ENCODE measurements at places on chromosomes 7 and 10.

- DNase-seq: no peak
These were observed 49.1 kb upstream of the FOXK1 start for GRCh38 chr7:4633012-4633411.

GRCh38 chr10:71272056-71272771 is 46.8 kb upstream of the SLC29A3 start:
- no peak for DNase-seq

- DNase-seq: no peak
These were observed 211.5 kb downstream of the GPAM start for GRCh38 chr10:111972109-111972508.

GRCh38 chr7:28957064-28957750 is 923 bp downstream of the TRIL start:
- DNase-seq: no peak

DNA sequence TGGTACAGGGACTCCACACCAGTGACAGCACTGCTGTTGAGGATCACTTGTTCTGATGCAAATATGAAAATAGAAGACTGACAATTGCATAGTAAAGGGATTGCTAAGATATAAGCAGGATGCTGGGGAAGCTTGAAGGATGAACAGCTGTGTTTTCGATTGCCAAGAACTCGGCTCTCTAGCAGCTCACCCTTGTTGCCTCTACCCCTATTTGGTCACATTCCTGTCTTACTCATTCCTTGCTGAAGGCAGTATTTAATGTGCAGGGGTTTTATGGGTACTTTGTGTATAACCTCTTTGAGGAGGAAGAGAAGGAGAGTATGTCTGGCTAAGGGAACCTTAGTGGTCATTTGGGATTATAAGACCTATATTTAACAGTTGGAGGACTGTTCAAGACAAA is 218.8 kb downstream of the AUTS2 start:
- DNase-seq: no peak

GRCh38 chr10:69568472-69569395 is 4.5 kb downstream of the NEUROG3 start:
- DNase-seq: no peak

- no peak for DNase-seq
These were observed 115.2 kb downstream of the TCERG1L start for GRCh38 chr10:131196176-131196885.

DNA sequence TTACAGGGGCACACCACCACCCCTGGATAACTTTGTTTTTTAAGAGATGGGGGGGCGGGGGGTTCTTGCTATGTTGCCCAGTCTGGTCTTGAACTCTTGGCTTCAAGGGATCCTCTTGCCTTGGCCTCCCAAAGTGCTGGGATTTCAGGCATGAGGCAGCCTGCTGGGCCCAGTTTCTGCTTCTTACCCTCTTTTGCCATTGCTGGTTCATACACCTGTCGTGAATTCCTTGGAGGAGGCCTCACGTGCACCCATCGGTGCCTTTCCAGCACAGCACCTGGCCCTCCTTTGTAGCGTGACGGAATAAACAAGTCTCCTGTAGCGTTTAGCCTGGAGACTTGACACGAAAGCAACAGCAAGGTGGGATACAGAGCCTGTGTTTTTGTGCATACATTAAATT is 75.5 kb downstream of the CARD11 start:
- no peak for DNase-seq

DNA sequence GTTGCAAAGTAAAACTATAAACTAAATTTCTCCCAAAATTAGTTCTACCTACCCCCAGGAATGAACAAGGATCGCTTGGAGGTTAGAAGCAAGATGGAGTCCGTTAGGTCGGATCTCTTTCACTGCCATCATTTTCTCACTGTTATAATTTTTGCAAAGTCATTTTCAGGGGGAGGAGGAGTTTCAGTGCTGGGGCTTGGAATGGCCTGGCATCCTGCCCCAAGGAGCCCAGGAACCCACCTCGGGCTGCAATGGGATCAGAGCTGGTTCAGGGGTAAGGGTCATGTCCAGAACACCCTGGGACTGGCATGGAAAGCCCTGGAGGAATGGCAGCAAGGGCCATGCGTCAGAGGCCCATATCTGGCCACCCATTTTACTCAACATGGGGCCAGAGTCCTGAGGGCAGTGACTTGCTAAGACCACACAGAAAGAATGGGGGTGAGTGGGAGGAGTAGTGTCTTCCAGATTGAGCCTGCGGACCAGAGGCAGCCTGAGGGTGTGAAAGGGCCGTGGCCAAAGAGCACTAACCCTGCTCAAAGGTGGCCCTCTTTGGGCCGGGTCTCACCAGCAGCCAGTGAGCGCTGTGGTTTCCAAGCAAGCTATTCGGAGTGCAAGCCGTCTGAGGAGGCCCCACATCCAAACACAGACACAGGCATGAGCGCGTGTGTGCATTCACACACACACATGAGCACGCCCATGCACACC is 31.8 kb downstream of the GPRIN2 start:
- no peak for DNase-seq

DNA sequence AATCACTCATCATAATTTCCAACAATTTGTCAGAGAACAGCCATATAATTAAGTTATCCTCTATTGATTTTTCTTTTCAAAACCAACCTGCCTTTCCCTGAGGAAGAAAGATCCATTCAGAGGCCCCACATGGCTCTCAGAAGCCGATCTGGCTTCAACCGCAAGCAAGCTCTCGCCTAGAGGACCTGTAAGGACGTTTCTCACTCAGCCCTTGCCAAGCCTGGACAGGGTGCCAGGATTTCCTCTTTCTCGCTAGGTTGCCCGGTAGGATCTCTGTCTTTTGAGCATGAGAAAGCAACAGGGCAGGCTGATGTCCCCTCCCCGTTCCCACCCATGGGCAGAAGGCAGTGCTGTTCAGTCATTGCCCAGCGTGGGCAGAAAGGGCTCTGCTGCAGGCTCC is 13.0 kb downstream of the AIFM2 start:
- DNase-seq: no peak

DNA sequence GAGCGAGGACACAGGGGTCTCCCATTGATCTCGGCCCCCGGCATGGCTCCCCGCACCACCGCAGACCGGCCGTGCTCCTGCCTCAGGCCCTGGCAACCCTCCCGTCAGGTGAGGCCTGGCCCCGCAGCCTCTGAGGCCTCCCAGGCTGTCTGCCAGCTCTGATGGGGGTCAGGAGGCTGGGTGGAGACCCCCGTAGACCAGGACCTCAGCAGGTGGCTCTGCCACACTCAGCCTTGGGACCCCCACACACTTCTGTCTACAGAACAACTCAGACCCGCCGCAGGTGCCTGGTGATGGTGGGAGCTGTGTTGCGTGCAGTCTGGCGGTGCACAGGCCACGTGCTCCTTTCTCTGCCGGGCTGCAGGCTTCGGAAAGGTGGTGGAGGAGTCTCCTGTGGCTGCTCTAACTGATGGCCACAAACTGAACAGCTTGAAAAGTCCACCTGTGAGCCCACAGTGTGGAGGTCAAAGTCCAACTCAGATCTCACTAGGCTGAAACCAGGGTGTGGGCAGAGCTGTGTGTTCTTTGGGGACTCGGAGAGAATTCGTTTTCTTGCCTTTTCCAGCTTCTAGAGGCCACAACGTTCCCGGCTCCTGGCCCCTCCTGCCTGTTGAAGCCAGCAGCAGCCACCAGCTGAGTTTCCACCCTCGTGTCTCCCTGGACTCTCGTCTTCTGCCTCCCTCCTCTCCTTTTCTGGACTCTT is 62.5 kb downstream of the PWWP2B start:
- no peak for DNase-seq

- peak; percentile 20 for DNase-seq
These were observed 5.6 kb downstream of the CCSER2 start for GRCh38 chr10:84333864-84334451.

- no peak for DNase-seq
These were observed 171.1 kb upstream of the FZD8 start for GRCh38 chr10:35813219-35813618.

DNA sequence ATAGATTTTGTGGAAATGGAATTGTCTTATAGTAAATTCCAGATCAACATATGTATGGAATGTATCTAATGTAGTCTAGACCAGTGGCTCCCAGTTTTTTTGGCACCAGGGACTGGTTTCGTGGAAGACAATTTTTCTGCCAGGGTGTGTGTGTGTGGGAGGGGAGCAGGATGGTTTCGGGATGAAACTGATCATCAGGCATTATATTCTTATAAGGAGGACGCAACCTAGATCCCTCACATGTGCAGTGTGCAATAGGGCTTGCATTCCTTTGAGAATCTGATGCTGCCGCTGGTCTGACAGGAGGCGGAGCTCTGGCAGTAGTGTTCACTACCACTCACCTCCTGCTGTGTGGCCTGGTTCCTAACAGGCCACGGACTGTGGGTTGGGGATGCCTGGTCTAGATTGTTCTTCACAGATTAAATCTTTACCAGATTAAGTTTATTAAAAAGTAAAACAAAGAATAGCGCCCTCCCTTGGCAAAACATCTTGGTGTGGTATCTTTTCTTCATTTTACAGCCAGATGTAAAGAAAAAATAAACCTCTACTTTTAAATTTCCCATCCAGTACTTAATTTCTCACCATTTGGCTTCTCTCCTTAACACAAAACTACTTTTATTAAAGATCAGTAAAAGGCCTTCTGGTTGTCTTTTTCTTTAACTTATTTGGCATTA is 48.4 kb downstream of the SEPTIN7 start:
- DNase-seq: no peak

- DNase-seq: peak; percentile 29
These were observed 747 bp downstream of the GDI2 start for GRCh38 chr10:5812283-5813090.

- no peak for DNase-seq
These were observed 76.6 kb downstream of the GRM3 start for GRCh38 chr7:86720306-86720705.

DNA sequence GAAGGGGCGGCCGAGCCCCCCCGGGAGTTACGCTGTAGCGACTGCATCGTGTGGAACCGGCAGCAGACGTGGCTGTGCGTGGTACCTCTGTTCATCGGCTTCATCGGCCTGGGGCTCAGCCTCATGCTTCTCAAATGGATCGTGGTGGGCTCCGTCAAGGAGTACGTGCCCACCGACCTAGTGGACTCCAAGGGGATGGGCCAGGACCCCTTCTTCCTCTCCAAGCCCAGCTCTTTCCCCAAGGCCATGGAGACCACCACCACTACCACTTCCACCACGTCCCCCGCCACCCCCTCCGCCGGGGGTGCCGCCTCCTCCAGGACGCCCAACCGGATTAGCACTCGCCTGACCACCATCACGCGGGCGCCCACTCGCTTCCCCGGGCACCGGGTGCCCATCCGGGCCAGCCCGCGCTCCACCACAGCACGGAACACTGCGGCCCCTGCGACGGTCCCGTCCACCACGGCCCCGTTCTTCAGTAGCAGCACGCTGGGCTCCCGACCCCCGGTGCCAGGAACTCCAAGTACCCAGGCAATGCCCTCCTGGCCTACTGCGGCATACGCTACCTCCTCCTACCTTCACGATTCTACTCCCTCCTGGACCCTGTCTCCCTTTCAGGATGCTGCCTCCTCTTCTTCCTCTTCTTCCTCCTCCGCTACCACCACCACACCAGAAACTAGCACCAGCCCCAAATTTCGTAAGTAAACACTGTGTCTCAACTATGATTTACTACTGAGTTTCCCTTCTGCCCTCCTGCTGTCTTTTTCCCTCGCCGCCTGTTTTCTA is 666 bp downstream of the NRG3 start:
- no peak for DNase-seq

DNA sequence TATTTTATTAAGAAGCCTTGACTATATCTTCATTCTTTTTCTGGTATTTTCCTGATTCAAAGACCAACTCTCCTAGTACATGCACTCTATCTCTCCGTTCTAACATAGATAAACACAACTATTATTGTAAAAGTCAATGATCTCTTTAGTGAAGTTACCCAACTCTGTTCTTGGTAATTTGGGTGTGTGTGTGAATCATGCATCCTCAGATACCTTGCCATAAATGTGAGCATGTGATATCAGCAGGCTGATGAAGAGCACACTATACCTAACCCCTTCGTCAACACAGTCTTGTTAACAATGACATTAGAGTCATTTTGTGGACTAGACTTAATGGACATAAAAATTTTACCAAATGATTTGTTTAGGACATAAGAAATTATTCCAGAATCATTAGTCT is 1122.1 kb downstream of the XPNPEP1 start:
- no peak for DNase-seq

DNA sequence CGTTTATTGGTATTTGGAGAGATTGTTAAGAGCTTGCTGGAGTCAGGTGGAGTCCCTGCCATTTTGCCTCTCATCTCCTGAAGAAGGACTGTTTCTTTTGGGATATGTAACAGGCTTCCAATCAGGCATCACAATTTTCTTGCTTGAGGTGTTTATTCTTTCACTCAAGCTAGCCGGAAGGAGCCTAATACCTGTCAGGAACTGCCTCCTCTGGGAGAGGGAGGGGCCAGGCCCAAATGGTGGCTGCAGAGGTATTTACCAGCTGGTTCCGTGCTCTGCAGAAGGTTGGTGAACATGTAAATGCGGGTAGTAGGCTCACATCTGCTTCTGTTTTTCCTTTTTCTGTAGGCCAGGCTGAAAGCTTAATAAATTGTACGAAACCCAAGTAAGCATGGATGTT is 114.0 kb downstream of the TCF7L2 start:
- no peak for DNase-seq

DNA sequence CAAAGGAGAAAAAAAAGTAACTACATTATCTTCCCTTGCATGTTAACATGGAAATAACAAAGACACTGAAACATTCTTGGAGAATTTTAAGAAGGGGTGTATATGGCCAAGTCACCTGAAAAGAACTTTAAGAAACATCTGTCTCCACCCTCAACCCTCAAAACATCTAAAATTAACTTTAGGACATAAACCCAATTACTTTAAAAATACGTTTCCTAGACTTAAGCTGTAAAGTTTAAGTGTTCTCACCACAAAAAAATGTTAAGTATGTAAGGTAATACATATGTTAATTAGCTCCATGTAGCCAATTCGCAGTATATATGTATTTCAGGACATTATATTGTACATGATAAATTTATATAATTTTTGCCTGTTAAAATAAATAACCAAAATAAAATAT is 71.1 kb upstream of the GLCCI1 start:
- DNase-seq: no peak

- DNase-seq: no peak
These were observed 201.8 kb downstream of the GLI3 start for GRCh38 chr7:42035210-42035609.

GRCh38 chr10:73625004-73625883 is 16.0 kb downstream of the MYOZ1 start:
- no peak for DNase-seq

DNA sequence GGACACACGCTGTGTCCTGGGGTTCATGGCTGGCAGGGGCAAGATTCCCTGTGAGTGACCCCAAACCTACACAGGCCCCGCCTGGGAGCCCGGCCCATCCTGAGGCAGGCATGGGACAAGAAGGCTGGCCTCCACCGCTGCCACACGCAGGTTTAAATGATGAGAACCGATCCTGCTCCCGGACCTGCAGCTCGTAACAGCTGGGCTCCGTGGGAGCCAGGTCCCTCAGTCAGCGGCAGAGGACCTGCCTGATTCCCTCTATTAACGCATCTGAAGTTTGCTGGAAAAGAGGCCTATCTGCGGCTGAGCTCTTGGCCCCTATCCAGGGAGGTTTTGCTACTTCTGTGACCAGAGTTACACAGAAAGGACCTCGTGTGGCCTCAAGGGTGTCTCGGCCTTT is 112.3 kb downstream of the VIPR2 start:
- DNase-seq: no peak

Measured in stimulated activated CD4-positive, alpha-beta T cell treated with anti-CD3 and anti-CD28 coated beads, Interleukin-12 subunit alpha, Interleukin-12 subunit beta, amount 100 ng/mL, for 4 hours (primary cell).